ENCODE measurements at places on chromosomes 5 and 9.
A peak's percentile ranks its signal among the peaks of the same experiment; 100 is the strongest.

GRCh38 chr5:43631182-43631910 is 28.4 kb downstream of the NNT start:
- DNase-seq: peak; percentile 88

- no peak for DNase-seq
Measured at GRCh38 chr5:175124251-175124813, 319.6 kb downstream of the DRD1 start.

GRCh38 chr5:79772651-79773050 is 83.0 kb downstream of the CMYA5 start:
- peak; percentile 56 for DNase-seq

DNA sequence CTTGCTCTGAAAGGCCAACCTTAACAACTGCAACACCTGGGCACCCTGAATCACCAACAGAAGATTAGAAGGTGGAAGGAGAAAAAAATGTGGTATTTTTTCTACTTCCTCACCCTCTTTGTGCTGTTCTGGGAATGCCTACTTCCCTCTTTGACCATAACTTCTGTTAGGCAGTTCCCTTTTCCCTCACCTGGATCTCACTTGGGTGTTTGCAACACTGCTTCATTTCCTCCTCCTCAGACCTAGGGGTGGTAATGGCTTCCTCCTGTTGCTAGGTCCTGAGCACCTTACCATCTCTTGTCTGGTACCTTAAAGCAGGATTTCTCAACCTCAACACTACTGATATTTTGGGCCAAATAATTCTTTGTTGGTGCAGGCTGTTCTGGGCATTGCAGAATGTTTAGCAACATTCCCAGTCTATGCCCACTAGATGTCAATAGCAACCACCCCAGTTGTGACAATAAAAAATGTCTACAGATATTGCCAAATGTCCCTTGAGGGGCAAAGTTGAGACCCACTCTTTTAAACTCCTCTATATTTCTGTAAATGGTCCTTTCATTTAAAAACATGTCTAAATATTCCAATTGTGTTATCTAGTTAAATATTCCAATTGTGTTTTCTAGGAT is 300.0 kb upstream of the VLDLR start:
- no peak for DNase-seq

DNA sequence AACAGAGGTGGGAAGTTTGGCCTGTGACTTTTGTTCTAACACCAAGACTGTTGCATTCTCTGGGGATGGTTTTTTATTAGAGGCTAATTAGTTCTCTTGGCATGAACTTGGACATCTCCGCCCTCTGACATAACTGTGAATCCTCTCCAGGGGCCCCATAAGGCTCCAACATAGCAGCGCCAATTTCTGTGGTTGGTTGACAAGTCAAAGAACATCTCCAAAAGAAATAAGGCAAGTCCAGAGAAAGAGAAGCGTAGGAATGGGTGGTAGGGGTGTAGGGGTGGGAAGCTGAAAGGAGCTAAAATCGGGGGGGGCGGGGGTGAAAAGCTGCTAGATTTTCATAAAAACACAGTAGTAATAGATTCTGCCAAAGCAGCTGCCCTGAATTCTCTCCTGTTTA is 81.0 kb upstream of the DAB2 start:
- no peak for DNase-seq

DNA sequence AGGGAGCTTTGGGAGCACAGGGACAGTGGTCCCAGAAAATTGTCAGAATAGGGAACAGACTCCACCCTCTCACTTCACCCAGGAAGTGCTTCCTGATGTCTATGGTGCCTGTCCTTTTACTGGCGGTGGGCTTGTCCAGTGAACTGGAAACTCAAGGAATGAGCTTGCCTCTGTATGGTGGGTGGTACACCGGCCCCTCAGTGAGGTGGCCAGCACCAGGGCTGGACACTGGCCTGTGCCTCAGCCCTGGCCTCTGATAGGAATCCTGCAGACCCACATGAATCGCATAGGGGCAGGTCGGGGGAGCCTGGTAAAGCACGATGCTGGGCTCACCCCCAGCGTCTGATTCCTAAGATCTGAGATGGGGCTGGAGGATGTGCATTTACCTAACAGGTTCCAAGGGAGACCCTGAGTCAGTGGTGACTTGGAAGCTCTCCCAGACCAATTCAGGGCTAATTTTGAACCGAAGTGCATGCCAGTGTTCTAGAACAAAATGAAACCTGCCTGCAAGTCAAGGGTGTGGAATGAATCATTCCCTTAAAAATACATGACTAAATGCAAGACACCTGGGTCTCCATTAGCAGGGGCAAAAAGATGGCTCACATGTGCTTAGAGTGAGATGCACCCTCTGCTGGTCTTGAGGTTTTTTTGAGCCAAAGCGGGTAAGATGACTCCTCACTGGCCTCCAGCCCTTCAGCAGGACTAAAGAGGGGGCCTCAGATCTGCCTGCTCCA is 178.3 kb downstream of the HSPA4 start:
- DNase-seq: no peak

DNA sequence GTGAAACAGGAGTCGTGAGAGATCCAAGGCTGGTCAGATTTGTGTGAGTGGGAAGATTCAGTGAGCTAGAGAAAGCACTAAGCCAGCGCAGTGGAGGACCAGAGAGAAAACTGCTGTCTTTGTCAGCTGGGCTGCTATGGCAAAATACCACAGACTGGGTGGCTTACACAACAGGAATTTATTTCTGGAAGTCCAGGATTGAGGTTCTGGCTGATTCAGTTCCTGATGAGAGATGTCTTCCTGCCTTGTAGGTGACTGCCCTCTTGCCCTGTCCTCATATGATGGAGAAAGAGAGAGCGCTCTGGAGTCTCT is 24.2 kb upstream of the ANKRD33B start:
- DNase-seq: no peak

DNA sequence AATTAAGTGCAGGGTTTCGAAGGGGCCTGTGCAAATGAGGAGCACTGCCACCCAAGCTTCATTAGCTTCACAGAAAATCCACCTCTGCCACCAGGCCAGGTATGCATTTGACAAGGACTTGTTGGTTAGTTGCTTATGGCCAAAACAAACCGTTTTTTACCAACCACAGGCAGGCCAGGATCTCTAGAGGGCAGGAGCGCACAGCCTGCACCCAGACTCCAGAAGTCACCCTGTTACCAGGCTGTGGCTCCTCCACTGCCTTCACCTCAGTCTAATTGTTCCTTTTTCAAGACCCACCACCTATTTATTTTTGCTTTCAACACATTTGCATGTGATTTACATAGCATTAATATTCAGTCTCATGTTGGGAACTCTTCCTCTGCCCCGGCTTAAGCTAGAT is 78.3 kb upstream of the HSPA9 start:
- DNase-seq: no peak

DNA sequence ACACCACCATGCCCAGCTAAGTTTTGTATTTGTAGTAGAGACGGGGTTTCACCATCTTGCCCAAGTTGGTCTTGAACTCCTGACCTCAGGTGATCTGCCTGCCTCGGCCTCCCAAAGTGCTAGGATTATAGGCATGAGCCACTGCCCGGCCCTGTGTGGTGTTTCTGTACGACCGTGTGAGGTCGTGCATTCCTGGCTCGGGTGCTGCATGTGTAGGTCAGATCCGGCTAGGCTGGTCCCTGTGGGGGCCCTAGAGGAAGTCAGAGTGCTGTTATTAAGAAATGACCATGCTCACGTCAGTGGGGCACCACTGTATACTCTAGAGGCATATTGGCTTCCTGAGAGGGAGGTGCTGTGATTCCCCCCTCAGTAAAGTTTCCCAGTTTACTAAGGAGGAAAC is 13.7 kb downstream of the WNK2 start:
- no peak for DNase-seq

GRCh38 chr9:68705531-68706362 is 707 bp downstream of the PIP5K1B start:
- peak; percentile 60 for DNase-seq

DNA sequence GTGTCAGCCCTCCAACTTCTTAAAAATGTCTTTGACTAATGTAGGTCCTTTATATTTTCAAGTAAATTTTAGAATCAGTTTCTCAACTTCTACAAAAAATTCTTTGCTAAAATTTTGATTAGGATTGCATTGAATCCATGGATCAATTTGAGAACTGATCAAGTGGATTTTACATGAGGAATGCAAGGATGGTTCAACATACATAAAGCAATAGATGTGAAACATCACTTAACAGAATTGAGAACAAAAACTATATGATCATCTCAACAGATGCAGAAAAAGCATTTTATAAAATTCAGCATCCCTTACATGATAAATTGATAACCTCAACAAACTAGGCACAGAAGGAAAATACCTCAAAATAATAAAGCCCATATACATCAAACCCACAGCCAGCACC is 190.8 kb downstream of the AUH start:
- DNase-seq: no peak

DNA sequence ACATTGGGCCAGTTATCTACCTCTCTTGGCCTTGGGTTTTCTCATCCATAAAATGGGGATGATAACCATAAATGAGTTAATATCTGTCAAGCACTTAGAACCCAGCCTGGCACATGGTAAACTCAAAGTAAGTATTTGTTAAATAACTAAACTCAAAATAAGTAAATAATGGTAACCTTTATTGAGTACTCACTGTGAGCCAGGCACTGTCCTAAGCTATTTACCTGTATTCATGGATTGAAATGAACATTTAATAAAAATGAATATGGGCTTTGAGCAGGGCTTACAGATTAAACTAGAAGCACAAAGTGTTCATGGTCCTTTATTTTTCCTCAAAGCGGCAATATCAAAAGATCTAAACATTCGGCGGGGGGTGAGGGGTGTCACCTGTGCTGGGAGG is 16.7 kb downstream of the CORO2A start:
- DNase-seq: no peak

GRCh38 chr5:41748631-41749030 is 121.6 kb downstream of the OXCT1 start:
- no peak for DNase-seq

- DNase-seq: no peak
Measured at GRCh38 chr9:13778631-13779030, 499.1 kb upstream of the MPDZ start.

DNA sequence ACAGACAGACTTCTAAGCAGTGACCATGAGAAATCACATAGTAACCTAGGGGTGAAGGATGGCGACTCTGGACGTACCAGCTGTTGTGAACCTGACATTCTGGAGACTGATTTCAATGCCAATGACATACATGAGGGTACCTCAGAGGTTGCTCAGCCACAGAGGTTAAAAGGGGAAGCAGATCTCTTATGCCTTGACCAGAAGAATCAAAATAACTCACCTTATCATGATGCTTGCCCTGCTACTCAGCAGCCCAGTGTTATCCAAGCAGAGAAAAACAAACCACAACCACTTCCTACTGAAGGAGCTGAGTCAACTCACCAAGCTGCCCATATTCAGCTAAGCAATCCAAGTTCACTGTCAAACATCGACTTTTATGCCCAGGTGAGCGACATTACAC is 38.0 kb upstream of the CCDC152 start:
- DNase-seq: no peak

DNA sequence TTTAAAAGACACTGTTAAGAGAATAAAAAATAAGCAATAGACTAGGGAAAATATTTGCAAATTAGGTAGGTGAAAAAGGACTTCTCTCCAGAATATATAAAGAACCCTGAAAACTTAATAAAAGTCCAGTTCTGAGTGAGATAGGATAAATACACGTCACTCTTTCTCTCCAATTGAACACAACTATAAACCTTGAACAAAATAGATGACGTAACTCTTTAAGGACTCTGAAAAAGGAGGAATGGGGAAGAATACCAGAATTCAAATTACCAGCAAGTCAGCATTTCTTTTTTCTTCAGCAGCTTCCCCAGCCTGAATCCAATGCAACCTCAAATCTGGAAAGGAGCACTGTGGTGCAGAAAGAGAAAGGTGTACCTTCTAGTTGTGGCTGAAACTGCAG is 6.8 kb upstream of the WDR41 start:
- DNase-seq: no peak

- no peak for DNase-seq
Measured at GRCh38 chr5:10543585-10544040, 20.3 kb upstream of the ANKRD33B start.

DNA sequence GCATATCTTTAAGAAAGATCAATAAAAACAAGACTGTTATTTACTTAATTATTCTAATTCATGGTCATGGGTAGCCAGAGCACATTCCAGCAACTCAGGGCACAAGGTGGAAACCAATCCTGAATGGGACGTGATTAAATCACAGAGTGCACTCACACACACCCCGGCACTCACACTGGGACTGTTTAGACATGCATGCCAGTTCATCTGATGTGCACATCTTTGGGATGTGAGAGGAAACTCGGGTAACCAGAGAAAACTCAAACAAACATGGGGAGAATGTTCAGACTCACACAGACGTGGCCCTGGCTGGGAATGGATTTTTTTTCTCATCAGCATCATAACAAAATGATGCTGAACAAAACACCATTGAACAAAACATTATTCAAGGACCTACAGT is 29.4 kb downstream of the SMAD5 start:
- peak; percentile 27 for DNase-seq

DNA sequence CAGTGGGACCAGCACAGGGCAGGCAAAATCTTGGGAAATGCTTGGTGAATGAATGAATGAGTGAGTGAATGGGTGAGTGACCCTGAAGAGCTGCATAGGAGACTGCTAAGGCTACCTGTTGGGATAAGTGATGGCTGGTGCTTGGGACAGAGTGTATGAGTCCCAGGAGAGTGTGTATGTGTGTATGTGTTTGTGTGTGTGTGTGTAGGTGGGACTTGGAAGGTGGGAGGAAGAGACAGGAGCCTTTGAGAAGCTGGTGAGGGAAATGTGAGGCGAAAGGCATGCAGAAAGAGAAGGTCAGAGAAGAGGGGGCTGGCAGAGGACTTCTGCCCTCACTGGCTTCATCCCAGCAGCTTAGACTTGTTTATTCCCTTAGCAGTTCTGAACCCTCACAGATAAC is 33.3 kb upstream of the FOXE1 start:
- no peak for DNase-seq

DNA sequence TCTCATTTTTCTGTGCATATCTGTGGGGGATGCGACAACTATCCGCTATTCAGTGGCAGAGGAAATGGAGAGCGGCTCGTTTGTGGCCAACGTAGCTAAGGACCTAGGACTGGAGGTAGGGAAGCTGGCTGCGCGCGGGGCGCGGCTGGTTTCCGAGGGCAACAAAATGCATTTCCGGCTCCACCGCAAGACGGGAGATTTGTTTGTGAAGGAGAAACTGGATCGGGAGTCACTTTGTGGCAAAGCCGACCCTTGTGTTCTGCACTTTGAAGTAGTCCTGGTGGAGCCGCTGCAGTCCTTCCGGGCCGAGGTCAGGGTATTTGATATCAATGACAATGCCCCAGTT is 320 bp downstream of the PCDHB1 start:
- no peak for DNase-seq

DNA sequence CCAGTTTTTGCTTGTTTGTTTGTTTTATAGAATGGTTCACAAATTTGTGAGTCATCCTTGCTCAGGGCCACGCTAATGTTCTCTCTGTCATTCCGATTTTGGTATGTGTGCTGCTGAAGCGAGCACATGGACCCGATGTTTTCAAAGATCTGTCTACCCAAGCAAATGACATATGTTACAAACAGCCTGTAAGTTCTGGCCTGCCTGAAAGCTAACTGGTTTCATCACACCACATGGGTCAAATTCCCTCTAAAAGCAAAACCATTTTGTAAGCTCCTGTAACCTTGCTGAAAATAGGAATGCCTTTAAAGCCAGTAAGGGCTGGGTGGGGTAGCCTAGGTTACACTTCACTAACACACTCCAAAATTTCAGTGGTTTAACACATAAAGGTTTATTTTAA is 25.4 kb downstream of the DMRT3 start:
- DNase-seq: no peak

Data from kidney (tissue), 22 donors.